ENCODE measurements at places on chromosomes 2 and 18.
A peak's percentile ranks its signal among the peaks of the same experiment; 100 is the strongest.

GRCh38 chr2:41774011-41774605 lies 273.7 kb upstream of the PKDCC start:
- no peak for DNase-seq

- no peak for DNase-seq
Measured at GRCh38 chr2:240165661-240166060, 25.2 kb upstream of the OTOS start.

DNA sequence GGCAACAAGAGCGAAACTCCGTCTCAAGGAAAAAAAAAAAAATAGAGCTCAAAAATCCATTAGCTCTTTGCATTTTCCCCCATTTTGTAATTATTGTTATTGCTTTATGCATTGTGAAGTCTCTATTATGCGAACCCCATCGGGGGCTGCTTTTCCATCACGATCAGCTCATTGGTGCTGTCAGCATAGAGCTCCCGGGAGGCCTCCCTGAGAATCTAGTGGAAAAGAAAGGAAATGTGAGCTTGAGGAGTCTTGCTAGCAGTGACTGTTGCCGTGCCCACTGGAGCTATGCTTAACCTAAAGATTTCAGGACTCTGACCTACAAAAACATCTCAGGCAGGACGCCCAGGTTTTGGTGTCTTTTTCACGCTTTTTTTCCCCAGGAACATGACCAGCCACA lies 102.6 kb upstream of the NDUFV2 start:
- DNase-seq = no peak

DNA sequence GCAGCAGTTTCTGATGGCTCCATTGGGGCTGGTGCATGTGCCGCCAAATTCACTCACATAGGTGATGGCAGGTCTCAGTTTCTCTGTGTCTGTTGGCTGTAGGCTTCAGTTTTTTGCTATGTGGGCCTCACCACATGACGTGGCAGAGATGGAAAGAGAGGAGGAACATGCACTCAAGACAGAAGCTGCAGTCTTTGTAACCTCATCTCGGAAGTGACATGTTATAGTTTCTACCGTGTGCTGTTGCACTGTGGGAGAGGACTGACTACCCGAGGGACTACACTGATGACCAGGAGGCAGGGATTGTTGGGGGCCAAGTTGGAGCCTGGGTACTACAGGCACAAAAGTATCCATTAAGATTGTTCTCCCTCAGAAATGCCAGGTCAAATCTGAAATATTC lies 9.2 kb upstream of the CNRIP1 start:
- no peak for DNase-seq

GRCh38 chr2:69827796-69828540 lies 1.5 kb upstream of the GMCL1 start:
- no peak for DNase-seq

GRCh38 chr2:142545036-142545435 lies 332.4 kb upstream of the KYNU start:
- DNase-seq = peak; percentile 52

DNA sequence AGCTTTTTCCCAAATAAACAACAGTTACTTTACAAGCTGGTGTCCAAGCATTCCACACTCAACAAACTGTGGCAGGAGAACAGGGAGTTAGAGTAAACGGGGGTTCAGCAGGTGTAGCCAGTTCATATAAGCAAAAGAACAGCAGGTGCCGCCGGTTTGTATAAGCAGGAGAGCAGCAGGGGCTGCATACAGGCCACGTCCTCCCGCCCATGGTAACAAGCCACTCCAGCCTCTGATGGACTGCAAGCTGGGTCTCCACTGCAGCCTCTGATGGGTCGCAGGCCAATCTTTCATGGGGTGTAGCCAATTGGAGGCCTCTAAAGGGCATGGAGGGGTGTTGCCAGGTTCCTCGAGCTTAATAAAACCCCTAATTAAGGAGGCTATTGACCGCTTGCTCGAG lies 189.3 kb downstream of the ANKRD30B start:
- DNase-seq = no peak

- no peak for DNase-seq
Measured at GRCh38 chr2:42193722-42194187, 24.6 kb downstream of the EML4 start.

DNA sequence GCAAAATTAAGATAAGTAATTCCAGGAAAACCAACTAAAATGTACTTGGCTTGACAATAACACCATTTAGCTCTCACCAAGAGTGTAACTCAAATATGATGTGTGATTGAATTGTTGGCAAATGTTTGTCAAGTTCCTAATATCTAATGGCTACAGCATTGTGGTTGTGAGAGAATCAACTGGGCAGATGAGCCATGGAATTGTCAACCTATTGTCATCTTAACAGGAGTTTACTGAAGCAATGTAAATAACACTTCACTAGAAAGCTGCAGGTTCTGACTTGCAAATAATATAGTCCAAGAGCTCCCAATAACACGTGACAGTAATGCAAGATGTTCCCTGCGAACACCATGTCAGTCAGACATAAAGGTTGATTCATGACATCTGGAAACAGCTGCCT lies 495.2 kb upstream of the MEIS1 start:
- DNase-seq = no peak

- no peak for DNase-seq
Measured at GRCh38 chr2:14255135-14255820, 377.2 kb upstream of the LRATD1 start.

DNA sequence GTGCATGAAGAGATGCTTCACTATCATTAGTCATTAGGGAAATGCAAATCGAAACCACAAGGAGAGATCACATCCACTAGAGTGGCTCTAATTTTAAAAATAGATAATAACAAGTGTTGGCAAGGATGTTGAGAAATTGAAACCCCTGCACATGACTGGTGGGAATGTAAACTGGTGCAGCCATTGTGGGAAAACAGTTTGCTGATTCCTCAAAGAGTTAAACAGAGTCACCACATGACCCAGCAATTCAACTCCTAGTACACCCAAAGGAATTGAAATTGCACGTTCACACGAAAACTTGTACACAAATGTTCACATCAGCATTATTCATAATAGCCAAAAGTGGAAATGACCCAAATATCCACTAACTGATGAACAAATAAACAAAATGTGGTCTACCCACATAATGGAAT lies 179.5 kb downstream of the BCL2 start:
- no peak for DNase-seq

DNA sequence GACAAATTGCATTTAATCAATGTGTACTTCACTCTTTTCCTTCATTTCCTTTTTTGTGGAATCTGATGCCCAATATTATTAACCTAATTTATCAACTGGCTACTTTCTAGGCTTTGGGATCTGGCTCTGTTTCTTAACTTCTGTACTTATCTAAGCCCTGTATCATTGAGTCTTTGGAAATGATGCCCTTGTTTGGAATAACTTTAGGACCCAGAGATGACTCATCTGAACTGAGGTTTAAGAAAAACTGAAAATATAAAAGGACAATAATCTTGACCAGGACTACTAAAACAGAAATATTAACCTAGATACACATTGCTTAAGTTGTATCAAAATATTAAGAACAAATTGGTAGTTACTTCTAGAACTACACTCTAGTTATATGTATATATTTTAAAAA lies 600.8 kb downstream of the CPS1 start:
- no peak for DNase-seq

DNA sequence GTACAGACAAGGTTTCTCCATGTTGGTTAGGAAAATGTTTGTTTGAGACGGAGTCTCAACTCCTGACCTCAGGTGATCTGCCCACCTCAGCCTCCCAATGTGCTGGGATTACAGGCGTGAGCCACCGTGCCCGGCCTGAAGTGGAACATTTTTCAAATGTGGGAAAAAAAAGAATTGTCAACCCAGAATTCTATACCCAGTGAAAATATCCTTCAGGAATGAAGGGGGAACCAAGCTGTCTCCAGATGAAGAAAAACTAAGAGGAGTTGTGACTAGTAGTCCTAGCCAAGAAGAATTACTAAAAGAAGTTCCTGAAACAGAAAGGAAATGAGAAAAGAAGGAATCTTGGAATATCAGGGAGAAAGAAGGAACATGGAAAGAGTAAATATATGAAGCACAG lies 25.7 kb downstream of the RAPGEF4 start:
- no peak for DNase-seq

DNA sequence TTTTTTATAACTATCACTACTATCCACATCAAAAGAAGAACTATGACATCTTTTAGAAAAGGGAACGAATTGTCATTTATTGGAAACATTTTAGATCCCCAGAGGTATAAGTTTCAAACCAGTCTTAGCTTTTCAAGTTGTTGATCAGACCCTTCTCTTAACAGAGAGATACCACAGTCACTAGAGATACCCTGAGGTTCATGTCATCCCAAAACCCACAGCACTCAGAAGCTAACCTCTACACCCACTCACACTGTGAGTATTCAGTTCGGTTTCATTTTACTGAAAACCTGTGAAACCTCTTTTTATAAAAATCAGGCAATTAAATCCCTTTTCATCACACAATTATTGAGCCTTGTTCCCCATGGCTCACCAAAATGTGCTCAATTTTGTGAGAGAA lies 156.2 kb downstream of the DTNA start:
- DNase-seq = no peak

GRCh38 chr2:199101487-199101886 lies 356.3 kb downstream of the SATB2 start:
- DNase-seq = no peak

- DNase-seq = no peak
Measured at GRCh38 chr2:232448304-232448690, 7.7 kb upstream of the ALPI start.

DNA sequence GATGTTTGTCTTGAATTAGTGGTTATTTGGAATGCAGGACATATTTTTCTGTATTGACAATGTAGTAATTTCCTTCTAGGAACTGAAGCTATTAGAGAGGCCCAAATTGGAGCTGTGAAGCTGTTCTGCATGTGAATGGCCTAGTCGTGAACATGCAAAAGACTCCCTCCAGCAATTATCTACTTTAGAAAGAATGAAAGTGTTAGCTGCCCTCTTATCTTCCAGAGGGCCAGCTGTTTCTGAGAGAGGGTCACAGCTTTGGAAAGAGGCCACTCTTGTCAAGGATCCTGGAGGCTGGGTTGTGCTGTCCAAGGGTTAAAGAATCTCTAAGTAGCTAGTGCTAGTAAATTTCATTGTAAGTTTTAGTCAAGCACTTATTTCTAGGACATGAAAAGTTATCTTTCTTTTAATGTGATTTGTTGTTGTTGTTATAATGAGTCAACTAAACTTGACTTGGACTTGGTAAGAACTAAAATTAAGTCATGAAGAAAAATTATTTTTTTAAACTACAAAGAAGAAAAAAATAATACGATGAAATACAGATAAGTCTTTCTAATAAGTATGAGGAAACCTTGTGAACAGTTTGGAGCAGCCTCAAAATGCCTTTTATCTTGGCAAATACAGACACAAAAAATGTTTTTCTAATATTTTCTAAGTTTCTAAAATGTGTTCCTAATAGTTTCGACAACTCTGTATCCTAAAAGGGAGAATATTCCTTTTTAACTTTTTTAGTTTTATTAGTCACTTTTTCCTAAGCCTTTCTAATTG lies 36.8 kb downstream of the DPP4 start:
- no peak for DNase-seq

GRCh38 chr18:77178559-77178958 lies 46.0 kb upstream of the MBP start:
- DNase-seq = no peak

- no peak for DNase-seq
Measured at GRCh38 chr2:215811409-215812345, 201.7 kb downstream of the MREG start.

GRCh38 chr2:10028988-10029874 lies 14.1 kb upstream of the KLF11 start:
- DNase-seq = no peak

DNA sequence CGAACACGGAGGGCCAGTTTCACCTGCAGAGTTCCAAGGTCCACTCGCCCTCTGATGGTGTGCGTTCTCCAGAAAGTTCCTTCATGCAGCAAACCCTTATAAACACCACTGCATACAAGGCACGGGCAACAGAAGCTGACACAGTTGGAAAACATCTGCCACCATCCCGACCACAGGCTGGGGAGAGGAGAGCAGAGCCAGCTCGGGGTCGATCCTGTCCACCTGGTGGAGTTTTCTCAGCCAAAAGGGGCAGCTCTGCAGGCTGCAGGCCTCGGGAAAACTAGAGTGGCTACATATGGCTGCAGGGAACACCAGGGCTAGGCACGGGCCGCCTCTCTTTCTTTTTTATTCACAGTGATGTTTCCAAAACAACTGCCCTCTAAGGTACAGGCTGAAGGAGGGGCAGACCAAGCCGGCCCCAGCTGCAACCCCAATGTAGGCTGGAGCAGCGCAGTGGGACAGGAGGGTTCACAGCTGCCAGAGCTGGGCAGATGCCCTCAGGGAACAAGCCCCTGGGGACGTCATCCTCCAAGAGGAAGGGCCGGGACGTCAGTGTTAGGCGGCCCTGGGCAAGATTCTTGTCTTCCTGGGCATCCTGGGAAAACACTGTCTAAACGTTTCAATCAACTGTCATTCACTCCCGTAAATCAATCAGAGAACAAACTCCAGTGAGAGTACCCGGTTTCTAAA lies 274.7 kb downstream of the TWIST2 start:
- no peak for DNase-seq
